ENCODE measurements at places on chromosomes 4 and X.

DNA sequence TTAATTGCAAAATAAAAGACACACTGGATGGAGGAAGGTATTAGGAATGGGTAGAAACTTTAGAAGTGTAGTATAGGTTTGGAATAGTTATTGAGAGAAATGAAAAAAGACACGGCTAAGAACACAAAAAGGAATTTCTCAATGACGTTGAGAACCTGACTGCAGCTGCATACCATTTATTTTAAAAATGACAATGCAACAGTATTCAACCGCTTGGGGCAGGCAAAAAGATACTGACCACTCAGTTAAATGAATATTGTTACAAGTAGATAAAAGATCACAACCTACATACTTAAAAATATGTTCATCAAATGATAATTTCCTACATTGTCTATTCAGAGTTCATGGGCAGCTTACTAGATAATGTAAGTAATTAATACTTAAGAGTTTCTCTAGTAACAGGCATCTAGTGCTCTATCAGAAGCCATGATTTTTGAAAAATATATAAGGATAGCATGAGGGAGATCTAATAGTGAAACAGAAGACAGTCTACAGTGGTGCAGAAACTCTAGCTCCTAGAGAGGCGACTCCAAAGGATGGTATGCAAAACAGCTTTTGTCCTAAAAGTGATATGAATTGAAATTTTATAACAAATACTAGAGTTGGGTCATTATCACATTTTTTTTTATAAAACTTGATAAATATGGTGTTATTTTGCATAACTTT, 216.2 kb upstream of the VEGFC start:
- DNase-seq, result no peak

DNA sequence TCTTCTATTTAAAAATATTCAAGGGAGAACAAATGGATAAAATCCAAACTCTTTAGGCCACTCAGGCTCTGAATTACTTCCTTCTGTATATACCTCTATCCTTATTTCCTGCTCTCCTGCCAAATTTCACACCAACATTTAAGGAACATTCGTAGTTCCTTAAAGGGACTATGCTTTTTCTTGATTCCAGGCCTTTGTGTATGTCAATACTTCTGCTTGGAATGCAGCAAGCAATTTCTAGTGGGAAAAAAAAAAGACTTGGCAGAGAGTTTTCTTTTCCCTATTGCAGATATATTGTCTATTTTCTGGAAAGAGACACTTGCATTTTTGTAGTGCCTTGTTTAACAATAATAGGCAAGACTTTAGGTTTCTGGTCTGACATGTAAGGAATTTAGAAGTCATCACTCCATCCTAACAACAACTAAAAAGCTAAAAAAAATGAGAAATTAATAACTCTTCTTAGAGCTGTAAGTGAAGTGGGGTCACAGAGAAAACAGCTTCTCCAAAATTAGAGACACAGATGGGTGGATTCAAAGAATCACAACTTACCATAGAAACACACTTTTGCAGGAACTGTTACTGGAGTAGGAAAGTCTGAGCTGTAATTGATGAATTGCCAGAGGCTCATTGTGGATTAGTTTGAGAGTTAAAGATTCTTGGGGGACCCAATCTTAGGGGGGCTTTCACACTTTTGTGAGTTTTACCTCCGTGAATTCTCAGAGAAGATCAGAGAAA, 2.1 kb upstream of the ADH5 start:
- DNase-seq, result no peak

DNA sequence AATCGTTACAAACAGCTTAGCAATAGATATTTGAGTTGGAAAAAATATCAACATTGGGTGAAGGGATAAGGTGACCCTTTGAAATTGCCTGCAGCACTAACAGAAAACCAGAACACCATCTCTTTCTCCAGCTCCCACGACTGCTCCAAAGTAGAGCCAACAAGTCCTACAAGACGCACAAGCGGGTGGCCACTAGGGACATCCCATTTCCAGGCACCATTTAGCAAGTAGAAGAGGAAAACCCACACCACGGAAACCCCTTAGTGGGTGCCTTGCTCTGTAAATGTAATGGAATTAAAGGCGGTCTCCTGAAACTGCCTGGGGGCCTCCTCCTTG, 1.9 kb downstream of the ARHGAP6 start:
- DNase-seq, result no peak

- DNase-seq, result peak; percentile 43
Measured at GRCh38 chrX:10156199-10157031, at the start of gene CLCN4. CLCN4 (plus strand) TSS chrX:10156975; CDS start chrX:10185033, 28,058 bp downstream.

DNA sequence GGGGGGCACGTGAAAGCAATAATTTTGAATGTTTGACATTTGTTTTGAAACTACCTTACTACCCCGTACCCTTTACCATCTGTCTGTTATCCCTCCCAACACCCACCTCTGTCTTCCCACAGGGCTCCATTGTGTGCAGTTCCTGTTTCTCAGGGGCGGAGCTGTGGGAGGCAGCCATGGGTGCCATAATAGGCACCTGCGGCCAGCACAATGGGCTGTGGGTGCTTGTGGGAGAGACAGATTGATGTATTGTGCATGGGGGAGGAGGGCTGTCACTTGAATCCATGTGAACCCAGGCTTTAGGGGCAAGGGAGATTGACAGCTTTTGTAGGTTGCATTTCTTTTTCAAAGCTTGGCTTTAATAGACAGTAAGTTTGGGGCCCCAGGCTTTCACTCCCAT, 122.6 kb upstream of the CXorf66 start:
- DNase-seq, result no peak

DNA sequence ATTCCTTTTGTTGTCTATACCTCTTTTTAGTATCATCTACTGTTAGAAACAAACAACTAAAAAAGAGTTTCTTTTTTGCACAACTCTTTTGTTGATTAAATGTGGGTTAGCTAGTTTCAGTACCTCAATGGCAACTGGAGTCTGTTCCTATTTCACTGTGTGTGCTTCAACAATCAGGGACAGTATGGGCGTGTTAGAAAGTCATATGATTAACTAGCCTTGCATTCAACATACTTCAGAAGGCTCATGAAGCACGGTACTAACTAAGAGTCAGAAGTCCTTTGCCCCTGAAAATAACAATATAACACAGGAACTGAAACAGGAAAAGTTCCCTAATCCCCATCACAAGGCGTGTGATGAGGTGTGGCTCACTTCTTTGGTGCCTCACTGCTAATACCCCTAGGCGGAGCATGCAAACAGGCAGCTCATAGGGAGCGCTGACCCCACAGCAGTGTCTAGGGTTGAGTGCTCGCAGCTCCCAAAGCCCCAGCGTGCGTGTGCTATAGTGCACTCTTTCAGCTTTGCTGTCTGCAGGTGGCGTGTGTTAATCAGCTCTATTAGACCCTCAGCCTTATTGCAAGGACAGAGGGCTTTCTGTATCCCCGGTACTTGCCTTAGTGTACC, 203.1 kb upstream of the NDST3 start:
- no peak for DNase-seq

GRCh38 chr4:98447648-98448047, 186.5 kb downstream of the RAP1GDS1 start:
- DNase-seq, result peak; percentile 28

- DNase-seq, result no peak
Measured at GRCh38 chr4:10697086-10697485, 12.5 kb upstream of the CLNK start.

- no peak for DNase-seq
Measured at GRCh38 chrX:134711135-134711921, 53.1 kb upstream of the PLAC1 start.

DNA sequence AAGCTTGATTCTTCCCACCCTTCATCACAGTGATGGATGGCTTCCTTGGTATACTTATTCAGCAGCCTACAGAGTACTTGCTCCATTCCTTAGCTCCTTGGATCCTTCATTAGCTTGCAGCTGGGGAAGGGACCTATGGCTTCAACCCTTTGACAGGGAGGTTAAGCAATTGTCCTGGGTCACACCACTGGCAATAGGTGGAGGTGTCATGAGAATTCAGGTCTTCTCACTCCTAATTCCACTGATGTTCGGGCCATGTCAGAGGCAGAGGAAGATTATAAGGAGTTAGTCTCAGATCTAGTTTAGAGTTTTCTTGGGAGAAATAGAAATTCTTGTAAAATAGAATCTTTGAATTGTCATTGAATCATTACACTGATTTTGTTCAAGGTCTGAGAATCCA, 24.5 kb downstream of the EREG start:
- no peak for DNase-seq

GRCh38 chr4:74772106-74772505, 22.2 kb downstream of the BTC start:
- no peak for DNase-seq

- no peak for DNase-seq
Measured at GRCh38 chrX:16558489-16558888, 91.5 kb upstream of the S100G start.
